Central memory CD8-positive, alpha-beta T cell (primary cell): ENCODE measurements at places on chromosomes 5 and 9.

DNA sequence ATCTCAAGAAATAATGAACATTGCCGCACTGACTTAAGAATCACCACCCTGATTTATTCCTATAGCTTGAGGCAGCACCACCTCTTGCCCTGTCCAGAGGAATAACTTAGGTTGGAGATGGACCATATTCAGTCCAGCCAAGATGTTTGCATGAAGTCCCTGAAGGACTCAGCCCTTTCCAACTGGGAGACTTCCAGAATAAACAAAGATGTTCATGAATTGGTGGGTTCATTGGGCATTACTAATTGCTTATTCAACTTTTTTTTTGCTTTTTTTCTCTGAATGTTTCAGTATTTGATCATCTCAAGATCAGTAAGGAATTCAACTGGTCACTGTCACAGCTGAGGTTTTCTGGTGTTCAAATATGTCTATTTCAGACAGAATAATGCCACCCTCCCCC lies 470.6 kb downstream of the CCDC171 start:
- DNase-seq = no peak

DNA sequence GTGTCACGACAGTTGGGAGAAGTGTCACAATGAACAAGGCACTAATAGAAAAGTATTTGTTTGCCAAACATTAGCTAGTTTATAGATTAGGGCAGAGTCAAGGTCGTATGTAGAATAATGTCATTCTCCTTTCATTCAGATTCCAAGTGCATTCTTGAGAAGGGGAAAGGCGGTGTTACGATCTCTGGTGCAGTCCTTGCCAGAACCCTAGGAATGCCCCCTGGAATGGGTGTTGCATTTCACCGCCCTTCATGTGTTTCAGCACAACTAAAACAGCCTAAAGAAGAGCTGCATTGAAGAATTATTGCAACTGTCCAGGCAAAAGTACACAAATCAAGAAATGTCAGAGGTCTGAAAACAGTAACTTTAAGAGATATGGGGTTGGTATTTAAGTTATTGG lies 721.0 kb upstream of the WWC1 start:
- DNase-seq = no peak

DNA sequence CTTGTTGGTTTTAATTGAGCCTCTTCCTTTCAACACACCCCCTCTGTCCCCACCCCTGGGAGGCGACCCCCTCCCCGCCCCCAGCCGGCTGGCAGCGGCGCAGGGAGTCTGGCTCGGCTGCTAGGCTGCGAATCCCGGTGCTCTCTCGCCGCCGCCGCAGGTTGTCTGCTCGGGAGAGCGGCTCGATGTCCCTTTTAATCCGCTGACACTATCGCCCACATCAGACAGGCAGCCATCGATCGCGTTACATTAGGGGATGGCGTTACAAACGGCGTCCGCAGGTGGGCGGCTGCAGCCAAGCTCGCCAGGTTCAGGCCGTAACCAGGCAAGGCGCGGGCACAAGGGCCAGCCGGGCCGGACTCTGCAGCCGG lies 1.3 kb downstream of the NR2F1-AS1 start:
- no peak for DNase-seq

DNA sequence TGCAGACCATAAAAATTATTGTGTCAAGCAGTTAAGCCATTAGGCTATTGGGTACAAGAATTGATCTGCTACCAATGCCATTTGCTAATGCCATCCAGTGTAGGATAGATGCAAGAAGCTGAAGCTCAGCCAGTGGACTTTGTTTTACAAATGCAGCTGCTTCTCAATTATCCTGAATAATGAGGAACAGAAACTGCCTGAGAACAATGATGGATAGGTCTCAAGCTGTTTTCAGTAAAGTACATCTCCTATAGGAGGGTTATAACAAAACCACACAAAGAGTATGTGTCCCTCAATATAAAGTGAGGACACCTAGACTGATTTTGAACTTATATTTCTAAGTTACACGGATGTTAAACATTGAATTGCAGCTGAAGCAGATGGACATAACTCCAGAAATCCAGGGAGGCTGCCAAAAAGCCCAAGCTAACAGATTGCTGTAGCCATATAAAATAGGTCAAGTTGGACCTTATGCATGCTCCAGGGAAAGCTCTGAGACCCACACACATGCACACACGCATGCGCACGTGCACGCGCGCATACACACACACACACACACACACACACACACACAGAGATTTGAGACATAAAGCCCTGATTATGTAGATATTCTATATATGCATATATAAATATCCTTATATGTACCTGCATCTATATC lies 482.7 kb upstream of the CD180 start:
- no peak for DNase-seq

DNA sequence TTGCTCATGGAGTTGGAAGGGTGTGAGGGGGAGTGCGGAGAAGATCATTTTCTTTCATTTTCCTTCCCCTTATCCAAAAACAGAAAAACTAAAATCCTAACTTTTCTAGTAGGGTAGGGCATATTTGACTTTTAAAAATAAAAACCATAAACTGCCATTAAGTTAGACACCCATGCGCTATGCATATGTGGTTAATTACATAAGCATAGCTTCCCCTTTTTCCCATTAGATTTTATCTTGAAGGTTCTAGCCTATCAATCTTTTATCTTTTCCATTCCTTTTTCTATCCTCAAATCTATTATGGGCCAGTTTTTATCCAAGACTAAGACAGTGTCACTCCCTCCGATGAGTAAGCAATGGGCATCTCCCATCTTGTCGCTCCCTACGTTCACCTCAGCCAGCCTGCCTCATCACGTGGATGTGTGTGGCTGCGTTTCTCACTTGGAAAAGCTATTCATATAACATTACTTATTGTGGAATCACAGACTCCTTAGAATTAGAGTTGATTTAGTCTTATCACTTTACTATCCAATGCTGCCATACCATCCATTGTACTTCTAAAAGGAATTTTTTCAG lies 49.2 kb downstream of the PCSK5 start:
- no peak for DNase-seq

- no peak for DNase-seq
These were observed 42.0 kb downstream of the EPB41L4B start for GRCh38 chr9:109278848-109279247.

DNA sequence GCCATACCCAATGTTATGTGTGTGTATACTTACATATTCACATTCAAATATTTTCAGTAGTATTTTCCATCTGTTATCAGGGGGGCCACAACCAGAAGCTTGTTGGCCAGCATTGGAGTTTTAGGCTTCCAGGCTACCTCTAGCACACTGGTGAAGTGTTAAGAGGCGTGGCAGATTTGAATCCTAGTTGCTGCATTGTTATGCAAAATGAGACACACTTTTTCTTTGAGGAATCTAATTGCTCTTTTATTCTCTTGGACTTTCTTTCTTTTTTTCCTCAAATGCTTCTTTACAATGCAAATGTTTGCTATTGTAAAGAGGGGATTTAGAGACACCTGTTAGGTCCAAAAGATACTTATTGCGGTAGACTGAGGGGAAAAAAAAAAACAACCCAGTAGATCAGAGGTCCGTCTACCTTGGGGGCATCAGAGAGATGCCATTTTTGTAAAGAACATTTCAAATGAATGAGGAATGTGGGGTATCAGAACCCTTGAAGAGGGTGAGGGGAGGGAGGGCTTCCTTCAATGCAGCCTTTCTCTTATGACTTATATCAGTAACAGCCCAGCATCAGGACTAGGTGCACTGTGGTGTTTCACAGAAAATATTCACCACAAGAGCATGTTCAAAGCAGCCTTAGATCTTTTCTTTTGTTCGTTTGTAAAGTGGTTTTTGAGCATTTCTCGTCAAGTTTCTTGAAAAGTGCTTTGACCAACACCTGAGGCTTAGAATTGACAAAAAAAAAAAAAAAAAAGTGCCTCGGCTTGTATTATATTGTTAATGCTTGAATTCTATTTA lies 3.8 kb downstream of the SMARCA2 start:
- no peak for DNase-seq

DNA sequence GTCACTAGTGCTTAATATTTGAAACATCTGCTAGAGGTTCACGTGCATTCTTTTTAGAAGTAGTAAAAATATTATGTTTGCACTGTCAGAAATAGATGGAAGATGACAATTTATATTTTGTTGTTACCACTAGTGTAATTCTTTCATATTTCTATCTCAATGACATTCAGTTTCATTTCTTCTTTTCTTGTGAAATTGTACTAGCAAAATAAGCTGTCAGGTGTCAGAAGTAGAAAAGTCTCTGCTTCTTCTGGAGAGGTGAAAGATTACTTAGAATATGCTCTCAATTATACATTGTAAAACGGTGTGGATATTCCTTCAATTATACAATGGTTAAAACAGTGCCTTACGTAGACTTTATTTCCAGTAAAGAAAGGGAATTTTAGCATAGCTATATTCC lies 395.4 kb downstream of the CSNK1G3 start:
- DNase-seq = no peak

- no peak for DNase-seq
These were observed 32.0 kb downstream of the MACROH2A1 start for GRCh38 chr5:135367076-135367475.

GRCh38 chr5:151903243-151903653 lies 21.4 kb downstream of the GLRA1 start:
- DNase-seq = no peak

DNA sequence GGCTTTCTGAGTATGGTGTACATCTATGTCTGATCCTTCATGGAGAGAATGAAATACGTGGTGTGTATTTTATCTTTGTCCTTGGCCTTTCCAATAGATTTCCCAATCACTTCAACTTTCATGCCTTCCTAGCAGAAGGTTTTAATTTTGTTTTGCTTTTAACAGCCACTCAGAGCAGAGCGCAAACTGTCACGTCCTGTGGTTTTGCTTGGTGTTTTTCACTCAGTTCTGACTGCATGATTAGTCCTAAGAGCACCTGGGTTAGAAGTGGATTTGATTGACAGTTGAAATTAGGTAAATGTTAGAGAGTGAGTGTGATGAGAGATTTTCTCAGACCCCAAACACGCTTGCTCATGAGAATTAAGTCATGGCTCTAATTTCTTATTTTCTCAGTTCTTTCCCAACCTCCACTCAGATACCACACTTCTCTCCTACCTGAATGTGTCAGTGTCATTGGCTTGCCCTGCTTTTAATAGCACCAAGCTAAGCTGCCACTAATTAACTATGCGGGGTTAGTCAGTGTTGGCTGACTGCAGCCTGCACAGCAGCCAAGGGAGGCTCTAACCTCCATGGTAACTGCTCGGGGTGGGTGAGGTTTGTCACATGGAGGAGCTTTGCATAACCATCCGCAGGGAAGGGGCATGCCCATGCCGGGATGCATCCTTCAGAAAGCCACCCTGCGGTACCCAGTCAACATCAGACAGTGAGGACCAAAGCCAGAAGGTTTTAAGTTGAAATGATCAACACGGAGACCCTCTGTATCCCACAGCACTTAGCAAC lies 173.4 kb downstream of the NR3C1 start:
- peak; percentile 33 for DNase-seq

DNA sequence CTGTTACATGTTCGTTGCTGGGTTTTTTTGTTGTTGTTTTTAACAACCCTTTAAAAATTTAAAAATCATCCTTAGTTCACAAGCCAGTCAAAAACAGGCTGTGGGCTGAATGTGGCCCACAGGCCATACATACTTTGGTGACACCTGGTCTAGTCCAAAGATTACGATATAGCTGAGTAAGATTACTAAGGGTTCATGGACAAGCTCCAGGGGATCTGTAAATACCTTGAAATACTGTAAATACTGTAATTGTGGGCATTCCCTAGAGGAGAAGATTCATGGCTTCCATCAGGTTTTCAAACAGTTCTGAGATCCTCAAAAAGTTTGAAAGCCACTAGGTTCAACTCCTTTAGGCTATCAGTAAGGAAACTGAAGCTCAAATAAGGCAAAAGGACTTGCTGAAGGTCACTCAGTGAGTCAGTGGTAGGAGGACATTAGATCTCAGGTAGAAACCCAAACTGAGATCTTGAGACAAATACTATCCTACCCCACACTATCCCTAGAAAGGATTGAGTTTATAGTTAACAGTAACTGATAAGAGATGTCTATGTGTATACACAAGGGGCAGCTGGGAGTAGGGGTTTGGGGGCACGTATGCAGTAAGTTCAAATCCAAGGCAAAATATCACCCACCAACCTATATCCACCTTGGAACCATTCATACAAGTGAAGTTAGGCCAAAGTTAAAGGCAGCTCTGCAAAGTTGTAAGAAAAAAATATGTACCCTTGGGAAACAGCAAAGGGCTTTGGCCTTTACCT lies 17.8 kb downstream of the RAB14 start:
- DNase-seq = no peak

DNA sequence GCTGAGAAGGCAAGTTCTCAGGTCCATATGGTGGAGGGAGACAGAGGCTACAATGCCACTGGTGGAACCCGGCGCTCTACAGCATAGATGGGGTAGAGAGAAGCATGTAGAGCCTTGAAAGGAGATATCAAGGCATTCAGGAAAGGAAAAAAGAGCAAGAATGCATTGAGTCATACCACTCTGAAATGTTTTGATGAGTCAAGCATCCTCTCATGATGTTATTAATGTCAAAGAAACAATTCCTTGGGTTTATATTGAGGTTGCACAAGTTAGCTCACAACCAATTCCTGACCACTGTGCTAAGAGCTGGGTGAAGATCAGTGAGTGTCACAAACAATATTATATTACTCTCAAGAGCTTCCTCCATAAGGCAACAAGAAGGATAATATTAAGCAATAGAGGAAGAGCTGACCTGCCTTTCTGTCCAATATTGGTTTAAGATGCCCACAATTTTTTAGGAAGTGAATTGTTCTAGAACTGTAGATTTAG lies 178.0 kb downstream of the RFK start:
- no peak for DNase-seq

DNA sequence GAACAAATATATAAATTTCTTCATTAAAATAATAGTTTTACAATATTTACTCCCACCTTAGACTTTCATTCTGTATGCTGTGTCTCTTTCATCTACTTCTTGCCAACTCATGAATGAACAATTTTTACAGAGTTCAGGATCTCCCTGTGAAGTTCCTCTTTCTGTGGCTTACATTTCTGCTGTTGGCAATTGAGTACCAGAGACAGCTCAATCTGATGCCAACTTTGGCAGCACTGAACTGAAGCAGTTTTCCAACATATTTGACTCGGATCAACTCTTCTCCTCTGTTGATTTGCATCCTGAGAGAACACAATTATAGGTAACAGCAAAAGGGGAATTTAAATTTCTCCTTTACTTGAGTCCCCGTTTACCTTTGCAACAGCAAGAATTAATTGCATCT lies 1262.2 kb downstream of the EFNA5 start:
- DNase-seq = no peak

DNA sequence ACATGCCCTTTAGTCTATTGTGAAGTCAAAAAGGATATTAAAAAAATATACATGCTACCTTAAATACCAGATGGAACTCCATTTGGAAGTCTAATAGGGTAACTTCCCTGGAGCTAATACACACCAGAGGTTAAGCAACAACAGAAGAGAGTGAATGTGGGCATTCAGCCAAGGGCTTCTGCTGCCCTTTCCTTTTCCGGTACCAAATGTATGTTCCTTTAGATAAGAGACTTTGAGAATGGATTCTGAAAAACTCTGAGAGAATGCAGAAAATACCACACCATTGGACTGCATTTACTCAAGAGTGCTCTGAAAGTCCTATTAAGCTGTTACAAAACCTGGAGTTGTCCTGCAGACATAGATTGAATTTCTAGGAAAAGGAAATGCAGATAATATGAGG lies 23.8 kb upstream of the TRPM3 start:
- no peak for DNase-seq

GRCh38 chr9:90827181-90827871 lies 25.7 kb downstream of the SYK start:
- DNase-seq = no peak

GRCh38 chr9:10566848-10567247 lies 46.0 kb downstream of the PTPRD start:
- DNase-seq = no peak
